ENCODE measurements at places on chromosomes 2 and 18. TPM values are rescaled to one million over a fixed set of nuclear protein-coding genes. Genes with fewer than 3 reads are reported as not detected.

The PARD6G gene
- 26.9 TPM for total RNA-seq

The ABCG5 gene
- total RNA-seq, result not detected

DNA sequence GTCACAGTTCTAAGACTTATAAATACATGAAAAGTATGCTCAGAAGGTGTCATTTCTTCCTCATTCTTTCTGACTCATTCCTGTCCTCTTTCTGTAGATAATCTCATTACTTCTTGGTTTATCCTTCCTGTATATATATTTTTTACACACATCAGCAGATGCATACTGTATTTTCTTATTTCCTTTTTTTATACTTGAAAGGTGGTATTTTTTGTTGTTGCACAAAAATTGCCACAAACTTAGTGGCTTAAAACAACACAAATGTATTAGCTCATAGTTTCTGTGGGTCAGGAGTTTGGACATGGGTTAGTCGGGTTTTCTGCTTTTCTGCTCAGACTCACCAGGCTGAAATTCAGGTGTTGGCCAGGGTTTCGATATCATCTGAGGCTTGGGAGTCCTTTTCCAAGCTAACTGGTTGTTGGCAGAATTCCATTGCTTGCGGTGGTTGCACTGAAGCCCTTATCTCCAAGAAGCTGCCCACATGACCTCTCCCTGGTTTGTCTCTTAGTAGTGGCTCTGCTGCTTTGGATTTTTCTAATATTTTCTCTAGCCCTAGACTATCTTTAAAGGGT lies 162.6 kb downstream of the FMNL2 start:
- DNase-seq, result peak; percentile 95

- DNase-seq, result no peak
These were observed 103.1 kb downstream of the ATAD2B start for GRCh38 chr2:23823863-23824262.

DNA sequence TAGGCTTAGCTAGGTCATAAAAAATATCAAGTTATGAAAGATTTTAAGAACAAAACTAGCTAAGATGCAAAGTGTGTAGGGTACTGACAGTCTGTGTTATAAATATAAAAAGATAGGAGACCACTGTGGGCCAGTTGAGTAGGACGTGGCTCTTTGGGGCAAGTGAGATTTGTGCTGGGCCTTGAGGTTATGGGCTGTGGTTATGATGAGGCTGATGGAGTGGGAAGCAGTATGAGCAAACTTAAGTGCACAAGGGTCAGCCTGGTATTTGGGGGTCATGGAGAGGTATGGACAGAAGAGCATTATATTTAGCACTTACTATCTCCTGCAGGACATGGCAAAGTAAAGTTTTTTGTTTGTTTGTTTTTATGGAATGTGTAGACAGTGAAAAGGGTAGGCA lies 70.1 kb downstream of the SETBP1 start:
- DNase-seq, result no peak

All from astrocyte (in vitro differentiated cells and primary cell).